EL (cell line): ENCODE measurements at places on chromosomes 5 and 9.

DNA sequence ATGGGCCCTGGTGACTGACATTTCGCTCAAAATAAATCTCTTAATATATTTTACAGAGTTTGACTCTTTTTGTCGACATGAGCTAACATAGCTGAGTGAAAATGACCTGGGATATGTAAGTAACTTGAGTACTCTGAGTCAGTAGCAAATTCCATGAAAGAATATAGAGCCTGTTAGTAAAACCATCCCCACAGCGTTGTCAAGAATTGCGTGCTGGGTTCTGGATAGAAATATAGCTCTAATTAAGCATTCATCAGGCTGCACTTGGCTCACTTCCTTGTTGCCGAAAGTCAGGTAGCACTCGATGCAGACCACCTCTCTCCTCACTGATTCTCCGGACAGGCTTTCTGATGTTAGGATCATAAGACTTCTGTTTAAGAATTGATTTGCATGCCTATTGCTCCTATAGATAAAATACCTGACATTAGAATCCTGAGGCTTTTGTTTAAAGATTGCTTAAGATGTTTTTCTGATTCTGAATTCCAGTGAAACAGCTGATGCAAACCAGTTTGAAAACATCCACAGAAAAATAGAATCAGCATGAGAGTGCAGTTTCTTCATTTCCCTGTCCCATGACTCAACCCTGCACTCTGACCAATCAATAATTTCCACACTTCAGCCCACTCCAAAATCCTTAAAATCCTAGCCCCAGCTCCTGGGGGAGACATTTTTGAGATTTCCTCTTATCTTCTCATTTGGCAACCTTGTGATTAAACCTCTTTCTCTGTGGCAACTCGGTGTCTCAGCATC lies 310.6 kb downstream of the DIRAS2 start:
- DNase-seq, result peak; percentile 3

DNA sequence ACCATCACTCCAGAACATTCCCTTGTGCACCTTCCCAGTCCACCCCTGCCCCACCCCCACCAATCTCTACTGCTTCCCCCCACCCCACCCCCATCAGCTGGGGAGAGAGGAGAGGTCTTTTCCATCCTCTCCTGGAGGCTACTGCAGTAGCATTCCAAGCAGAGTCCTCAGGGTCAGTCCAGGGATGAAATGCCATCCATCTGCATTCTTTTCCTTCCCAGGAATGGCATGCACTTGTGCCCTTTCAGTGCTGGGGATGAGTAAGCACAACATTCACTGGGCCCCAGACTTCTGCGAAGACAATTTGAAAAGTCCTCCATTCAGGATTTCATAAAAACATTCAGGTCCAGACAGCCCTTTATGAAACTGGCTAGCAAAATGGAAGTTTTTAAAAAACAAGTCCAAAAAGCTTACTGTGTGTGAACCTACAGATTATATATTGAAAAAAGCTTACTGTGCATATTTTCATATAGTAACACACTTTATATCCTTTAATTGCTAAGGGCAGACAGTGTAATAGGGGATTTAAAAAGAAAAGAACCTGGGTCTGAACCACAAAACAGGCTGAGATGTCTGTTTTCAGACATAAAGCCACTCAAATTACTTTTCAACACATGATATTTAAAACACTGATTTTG lies 50.0 kb upstream of the GOLPH3 start:
- peak; percentile 90 for DNase-seq

DNA sequence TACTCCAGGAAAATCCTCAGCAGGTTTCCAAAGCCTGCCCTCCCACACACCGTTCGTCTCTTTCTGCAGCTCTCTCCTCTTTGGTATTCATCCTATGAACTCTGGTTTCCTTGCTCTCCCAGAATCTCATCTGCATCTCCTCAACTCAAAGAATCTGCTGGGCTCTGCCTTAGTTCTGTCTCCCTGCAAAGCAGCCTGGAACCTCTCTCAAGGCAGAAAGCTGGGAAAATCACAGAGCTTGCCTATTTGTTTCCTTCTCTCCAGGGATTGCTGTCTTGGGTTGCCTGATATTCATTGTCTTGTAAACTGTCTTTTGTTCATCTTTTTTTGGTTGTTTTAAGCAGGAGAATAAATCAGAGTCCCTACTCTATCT lies 5.3 kb upstream of the ERAP2 start:
- no peak for DNase-seq

- no peak for DNase-seq
These were observed 217.9 kb downstream of the HSPA4 start for GRCh38 chr5:133269691-133270090.

DNA sequence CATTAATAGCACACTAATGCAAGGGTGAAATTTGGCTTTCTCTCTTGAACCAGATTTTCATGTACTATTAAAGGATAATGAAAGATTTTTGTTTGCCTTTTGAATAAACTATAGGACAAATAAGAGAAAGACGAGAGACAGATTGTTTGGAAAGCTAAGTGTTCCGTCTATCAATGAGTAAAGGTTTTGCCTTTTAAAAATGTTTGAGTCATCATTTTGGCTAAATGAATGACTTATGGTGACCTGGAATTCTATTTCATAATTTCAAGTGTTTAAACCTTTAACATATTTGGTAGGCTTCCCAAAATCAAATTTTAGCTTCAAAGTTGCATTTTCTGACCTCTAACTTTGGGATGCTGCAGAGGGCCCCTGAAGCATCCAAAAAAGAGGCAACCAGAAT lies 145.2 kb downstream of the SLC25A46 start:
- no peak for DNase-seq

DNA sequence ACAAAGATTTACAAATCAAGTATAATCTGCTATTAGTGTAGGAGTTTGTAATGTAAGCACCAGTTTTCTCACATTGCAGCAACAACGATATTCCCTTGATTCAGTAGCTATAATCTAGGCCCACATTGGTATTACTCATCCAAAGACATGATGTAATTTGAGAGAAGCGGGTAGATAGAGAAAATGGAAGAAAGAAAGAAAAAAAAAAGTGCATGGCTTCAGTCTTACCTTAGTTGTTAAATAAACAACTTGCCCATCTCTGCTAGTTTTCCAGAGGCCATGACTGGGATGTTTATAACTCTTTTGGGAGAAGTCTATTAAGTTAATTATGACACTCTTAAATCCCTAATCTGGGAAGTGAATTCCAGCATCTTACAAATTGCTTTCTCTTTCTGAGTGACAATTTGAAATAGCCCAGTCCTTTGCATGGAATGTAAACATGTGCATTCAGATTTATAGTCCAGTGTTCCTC lies 2.8 kb downstream of the MELK start:
- DNase-seq, result peak; percentile 67

- no peak for DNase-seq
These were observed 233.4 kb downstream of the DENND1A start for GRCh38 chr9:123696476-123696875.

- DNase-seq, result no peak
These were observed 47.2 kb downstream of the MARCHF3 start for GRCh38 chr5:126982926-126983873.

- no peak for DNase-seq
These were observed 14.6 kb downstream of the USP20 start for GRCh38 chr9:129849901-129850300.

DNA sequence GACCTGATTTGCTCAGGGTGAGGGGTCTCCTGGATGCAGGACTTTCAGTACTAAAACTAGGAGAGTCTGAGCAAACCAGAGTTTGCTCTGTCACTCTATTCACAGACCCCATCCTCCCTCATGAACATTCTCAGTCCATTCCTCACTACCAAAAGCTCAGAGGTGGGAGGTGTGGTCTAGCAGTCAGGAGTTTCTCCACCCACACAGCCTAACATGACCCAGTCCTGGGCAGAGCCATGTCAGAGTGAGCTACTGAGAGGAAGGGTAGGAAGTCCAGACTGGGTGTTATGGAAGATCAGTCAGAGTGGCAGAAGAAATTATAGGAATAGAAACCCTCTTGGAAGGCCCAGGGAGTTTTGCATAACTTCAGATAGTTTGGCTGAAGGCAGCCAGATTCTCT lies 113.3 kb upstream of the GRAMD2B start:
- DNase-seq, result no peak

GRCh38 chr5:137834498-137835049 lies 33.1 kb upstream of the MYOT start:
- peak; percentile 60 for DNase-seq

DNA sequence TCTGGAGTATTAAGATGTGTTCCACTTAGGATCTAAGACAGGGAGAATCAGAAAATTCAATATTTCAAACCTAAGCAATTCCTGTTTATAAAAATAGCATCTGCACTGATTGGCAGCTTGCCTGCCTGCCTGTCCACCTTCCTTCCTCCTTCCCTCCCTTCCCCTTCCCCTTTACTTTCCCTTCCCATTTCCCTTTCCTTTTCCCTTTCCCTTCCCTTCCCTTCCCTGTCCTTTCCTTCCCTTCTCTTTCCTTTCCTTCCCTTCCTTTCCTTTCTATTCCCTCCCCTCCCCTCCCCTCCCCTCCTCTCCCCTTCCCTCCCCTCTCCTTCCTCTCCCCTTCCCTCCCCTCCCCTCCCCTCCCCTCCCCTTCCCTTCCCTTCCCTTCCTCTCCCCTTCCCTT lies 40.8 kb downstream of the PRDM6 start:
- DNase-seq, result no peak

- DNase-seq, result peak; percentile 31
These were observed 124.7 kb downstream of the PAPPA start for GRCh38 chr9:116278326-116278725.

DNA sequence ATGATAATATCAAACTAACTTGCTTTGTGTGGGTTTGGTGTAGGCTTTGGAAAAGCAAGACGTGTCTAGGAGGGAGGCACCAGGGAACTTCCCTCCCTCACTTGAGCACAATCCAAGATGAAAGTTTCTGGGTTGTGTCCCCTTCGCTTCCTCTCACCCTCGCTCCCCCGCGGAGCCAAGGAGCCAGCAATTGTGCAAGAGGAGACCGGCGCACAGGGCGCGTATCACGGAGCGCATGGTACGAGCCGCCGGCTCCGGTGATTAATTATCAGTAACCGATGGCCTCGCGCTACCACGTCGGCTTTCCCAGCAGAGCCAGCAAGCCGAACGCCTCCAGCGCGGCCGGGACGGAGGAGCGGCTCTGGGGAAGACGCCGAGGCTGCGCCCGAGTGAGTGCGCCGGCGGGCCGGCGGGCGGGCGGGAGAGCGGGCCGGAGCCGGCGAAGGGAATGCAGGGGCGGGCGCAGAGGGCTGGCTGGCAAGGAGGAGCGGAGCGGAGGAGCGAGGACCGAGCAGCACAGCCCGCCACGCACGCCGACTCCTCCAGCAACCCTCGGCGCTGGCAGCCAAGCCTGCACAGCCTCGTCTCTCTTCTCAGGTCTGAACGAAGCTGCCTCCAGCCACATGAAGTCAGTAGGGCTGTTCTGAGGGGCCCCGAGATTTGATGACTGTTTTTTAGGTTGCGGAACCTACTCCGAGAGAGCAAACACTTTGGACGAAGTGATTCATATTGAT lies 143.6 kb downstream of the BNC2 start:
- peak; percentile 90 for DNase-seq

GRCh38 chr5:1432296-1432695 lies 12.9 kb downstream of the SLC6A3 start:
- DNase-seq, result no peak
